Right ventricle myocardium inferior (tissue), 1 donor: ENCODE measurements at places on chromosomes 6 and 20. TPM values are rescaled to one million over a fixed set of nuclear protein-coding genes. Genes with fewer than 3 reads are reported as not detected.

DNA sequence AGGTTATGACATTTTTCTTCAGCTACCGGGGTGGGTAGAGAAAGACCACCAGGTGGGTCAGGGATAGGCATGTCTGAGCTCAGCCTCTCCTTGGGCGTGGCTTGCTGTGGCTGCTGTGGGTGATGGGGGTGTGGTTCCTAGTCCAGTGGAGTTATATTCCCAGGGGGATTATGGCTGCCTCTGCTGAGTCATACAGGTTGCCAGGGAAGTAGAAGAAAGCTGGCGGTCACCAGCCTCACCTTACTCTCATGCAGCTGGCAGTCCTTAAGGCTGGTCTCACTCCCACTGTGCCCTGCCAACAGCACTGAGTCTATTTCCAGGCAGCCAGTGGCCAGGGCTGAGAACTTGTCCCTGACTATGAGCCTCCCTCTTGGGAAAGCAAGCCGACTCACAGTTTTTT lies 130.0 kb downstream of the SCP2D1 start:
- peak; percentile 54 for DNase-seq

DNA sequence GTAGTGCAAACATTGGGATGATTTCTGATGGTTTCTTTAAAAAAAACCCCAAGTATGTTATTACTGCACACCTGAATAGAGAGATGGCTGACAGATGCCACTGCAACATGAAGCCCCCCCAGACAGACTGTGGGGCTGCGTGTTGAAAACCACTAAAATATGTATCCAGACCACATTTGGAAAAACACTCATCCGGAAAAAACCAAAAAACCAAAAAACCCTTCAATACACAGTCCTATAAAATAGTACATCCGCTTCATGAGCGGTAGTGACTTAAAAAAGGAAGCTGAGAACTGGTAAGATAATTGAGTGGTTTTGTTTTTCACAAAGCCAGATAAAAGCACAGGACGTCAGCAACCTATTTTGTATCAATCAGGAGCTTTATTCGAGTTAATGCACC lies 47.1 kb upstream of the EDN3 start:
- DNase-seq = no peak

DNA sequence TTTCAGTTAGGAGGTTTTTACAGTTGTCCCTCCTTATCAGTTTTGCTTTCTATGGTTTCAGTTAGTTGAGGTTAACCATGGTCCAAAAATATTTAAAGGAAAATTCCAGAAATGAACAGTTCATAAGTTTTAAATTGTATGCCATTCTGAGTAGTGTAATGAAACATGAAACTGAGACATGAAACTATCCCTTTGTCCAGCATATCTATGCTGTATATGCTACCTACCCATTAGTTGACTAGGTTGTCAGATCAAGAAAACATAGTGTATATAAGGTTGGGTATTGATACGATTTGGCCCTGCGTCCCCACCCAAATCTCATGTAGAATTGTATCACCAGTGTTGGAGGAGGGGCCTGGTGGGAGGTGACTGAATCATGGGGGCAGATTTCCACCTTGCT lies 39.1 kb downstream of the VGLL2 start:
- DNase-seq = no peak

- DNase-seq = peak; percentile 88
Measured at GRCh38 chr20:45290677-45291355, 15.8 kb upstream of the RBPJL start.

- no peak for DNase-seq
Measured at GRCh38 chr20:48983423-48984400, 62.2 kb downstream of the ARFGEF2 start.

DNA sequence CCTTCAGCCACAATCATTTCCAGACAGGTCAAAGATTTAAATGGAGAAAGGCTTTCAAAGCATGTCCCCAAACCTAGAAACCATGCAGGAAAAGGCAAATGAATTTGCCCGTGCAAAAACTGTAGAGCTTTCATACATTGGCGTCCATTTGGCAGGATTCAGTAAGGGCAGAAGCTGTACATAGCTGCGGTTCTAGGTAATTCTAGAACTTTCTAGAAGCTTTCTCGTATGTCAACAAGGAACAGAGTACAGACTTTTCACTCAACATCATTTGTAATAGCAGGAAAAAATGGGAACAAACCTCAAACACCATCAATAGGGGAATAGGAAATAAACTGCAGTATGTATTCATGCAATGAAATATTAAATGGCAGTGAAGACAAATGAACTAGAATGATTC lies 11.1 kb upstream of the MAPK13 start:
- DNase-seq = no peak

- DNase-seq = no peak
Measured at GRCh38 chr6:133407320-133408100, 166.4 kb downstream of the EYA4 start.

DNA sequence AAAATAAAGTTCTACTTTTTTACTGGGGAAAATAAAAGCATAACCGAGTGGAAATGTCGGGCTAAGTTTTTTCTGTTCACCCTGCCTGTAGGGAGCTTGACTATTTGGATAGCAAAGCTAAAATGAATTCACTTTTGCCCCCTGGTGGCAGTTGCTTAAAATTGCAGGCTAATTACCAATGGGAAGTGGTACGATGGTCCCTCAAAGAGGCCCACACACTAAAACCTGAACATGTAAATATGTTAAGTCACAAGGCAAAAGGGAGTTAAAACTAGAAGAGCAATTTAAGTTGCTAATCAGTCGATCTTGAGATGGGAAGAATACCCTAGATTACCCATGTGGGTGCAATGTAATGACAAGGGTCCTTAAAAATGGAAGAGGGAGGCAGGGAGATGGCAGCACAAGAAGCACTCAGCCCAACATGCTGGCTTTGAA lies 916 bp upstream of the SUN5 start:
- DNase-seq = no peak

DNA sequence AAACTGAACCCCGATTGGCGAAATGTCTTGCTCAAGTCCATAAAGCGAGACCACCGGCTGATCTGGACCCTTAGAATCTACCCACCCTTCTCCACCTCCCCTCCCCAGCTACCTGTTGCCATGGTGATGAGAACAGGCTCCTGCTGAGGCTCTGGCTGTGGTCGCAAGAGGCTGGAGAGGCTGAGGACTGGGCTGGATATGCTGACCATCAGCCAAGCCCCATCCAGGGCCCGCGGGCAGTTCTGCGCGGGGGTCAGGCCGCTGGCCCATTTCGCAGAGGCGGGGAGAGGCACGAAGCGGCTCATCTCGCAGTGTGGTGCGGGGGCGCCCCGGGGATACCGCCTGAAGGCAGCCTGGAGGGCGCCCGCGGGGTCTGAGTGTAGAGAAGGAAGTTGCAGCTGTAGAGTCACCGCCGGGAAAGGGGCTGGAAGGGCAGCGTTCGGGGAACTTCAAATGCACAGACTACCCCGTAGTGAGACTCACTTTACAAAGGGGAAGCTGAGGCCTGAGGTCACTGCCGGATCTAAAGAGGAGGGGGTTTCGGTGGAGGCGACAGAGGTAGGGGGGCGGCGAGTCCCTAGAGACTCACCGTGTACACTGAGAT lies 671 bp downstream of the TAPBP start:
- peak; percentile 87 for DNase-seq

- DNase-seq = no peak
Measured at GRCh38 chr6:148265054-148265453, 77.6 kb upstream of the SASH1 start.

DNA sequence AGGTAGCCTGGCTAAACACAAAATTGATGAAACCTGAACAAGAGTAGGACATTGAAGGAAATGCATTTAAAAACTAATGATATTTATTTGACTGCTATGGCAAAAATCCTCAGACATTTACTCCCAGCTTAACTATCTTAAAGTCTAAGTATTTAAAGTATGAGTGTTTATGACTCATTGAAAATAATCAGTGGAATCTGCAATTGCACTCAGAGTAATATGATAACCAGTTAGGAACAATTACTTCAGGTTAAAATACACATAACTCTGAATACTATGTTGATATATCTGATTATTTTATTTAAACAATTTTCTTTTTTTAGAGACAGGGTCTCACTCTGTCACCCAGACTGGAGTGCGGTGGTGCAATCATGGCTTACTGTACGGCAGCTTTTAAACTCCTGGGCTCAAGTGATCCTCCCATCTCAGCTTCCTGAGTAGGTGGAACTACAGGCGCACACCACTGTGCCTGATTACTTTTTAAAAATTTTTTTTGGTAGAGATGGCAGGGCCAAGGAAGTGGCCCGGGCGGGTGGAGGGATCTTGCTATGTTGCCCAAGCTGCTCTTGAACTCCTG lies 43.9 kb downstream of the FILIP1 start:
- DNase-seq = no peak

DNA sequence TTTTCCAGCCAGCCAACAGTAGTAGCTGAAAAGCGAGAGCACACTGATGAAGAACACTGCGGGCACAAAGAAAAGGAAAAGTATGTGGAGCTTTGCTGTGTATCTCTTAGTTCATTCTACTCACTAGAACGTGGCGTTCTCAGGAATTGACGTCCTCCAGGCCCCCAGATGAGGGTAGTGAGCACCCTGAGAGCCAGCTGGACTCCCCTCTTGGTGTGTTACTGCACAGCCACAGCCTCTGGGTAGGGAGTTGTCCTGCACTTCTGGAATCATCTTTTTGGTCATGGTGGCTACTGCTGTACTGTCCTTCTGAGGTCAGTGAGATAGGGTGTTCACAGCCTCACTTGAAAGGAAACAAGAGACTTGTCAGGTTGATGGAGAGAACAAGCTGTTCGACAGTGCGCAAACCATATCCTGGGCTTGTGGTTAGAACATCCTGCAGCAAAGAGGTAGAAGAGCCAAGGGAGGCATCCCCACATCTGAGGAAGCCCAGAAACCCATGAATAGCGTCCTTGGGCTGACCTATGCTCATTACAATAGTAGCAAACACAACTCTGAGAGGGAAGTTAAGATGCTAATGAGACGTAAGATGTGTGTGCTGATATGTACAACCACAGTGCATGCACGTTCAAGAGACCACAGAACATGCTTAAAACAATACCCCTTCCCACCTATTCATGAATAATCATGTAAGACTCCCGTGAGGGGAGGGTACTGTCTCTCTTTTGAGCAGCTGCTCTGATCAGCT lies 14.6 kb upstream of the HLA-F start:
- DNase-seq = no peak

DNA sequence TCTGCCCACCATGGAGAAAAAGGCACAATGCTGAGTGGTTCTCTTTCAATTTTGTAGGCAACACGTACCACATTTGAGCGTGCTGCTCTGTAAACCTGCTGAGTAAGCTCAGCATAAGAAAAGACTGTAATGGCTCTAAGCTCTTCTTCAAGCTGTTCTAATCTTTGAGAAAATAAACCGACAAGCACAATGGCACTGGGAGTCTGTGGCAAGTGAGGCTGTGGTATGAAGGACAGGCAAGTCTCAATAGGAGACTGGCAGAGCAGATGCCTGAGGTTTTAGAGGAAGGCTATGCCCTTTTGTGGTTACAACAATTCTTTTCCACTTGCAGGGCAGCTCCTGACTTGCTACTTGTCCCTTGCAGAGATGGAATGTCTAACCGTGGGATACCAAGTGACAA lies 136.7 kb upstream of the EXOC2 start:
- no peak for DNase-seq

DNA sequence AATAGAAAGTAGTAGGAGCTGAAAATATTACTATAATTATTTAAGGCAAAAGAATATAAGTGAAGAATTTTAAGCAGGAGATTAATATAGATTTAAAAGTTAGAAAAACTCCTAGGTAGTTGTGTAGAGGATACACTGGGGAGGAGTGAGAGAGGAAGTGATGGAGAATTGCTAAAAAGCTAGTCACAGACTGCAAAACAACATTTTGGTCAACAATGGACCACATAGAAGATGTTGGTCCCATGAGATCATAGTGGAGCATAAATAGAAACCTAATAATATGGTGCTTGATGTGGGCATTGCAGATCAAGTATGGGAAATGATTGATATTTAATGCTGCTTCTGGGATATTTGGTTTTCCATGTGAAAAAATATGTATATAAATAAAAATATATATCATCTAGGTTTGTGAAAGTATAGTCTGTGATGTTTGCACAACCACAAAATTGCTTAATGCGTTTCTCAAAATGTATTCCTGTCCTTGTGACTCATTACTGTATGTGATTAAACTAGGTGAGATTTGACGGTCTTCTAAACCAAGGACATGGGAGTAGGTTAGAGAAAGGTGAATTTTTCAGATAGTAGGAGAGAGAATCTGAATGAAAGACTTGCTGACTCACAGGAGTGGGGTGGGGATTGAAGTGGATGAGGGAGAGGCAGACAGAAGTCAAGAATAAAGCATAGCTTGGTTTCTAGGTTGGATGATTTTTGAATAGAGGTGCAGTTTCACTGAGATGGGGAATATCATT lies 174.0 kb downstream of the BCKDHB start:
- no peak for DNase-seq

DNA sequence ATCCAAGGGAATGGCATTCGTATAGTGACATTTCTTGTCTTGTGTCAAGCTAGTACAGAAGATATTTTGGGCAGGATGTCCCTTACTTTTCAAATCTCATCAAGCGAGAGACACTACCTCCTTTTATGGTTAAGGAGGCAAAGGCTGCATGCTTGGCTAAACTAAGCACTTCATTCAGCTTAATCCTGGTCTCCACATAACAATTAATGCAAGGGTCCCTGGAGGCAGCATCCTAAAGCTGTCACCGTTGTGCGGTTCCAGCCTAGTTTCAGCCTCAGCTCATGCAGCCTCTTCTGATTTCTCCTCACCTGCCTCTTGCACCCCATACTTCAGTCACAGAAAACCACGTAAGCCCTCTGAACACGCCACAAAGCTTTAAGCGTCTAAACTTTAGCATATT lies 67.1 kb upstream of the SLC22A23 start:
- DNase-seq = no peak

Gene NT5E
- 5.6 TPM for total RNA-seq

Gene FOXF2
- 0.24 TPM for total RNA-seq

Gene RAET1L
- total RNA-seq = not detected
